Stimulated activated CD4-positive, alpha-beta T cell treated with anti-CD3 and anti-CD28 coated beads, Interleukin-4, amount 100 ng/mL, for 24 hours (primary cell): ENCODE measurements at places on chromosomes 5 and 9.

GRCh38 chr9:111598733-111599091, 735 bp downstream of the PTGR1 start:
- peak; percentile 10 for DNase-seq

DNA sequence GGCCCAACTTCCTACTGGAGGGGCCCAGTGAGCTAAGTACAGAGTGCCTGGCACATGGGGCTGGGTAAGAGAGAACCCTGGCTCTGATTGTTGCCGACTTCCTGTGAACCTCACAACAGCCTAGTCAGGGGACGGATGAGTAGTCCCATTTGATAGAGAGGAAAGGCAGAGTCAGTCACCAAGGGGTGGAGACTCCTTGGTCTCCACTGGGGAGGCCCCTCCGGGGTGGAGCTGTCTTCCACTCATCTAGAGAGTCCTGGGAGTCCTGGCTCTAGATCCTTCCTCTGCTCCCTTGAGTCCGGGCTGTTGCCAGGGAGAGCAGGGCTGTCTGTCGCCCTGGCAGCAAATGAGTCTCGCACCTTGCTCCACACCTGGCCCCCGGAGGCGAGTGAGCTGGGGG, 8.0 kb downstream of the GRK6 start:
- DNase-seq, result peak; percentile 74

GRCh38 chr5:180090769-180091546, 19.4 kb upstream of the RNF130 start:
- no peak for DNase-seq

DNA sequence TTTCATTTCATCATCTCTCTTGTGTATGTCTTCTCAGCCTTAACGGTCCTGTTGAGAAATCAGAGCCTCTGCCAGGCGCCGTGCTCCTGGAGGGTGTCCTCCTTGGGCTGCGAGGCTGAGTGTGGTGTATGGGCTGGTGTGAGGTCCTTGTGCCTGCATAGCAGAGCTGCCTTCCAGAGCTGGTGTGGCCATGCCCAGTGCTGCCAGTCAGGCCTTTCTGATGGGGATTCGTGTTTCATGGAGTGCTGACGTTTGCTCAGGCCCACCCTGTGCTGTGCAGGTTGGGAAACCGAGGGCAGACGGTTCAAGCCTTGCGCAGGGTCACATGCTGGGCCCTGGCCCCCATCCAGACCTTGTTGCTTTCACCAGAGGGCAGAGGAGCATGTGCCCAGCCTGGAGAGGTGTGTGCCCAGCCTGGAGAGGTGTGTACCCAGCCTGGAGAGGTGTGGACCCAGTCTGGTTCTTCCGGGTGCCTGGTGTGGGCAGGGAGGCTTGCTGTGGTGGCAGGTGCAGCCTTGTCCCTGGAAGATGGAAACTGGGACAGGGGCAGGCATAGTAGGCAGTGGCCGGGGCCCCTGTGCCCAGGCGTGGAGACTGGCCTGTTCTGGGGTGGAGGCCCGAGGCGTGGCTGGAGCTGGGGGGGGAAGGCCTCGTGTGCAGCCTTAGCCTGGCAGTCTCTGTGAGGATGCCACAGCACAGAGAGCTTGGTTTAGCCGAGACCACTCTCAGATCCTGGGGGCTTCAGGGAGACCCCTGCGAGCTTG, 84.0 kb downstream of the RXRA start:
- no peak for DNase-seq

DNA sequence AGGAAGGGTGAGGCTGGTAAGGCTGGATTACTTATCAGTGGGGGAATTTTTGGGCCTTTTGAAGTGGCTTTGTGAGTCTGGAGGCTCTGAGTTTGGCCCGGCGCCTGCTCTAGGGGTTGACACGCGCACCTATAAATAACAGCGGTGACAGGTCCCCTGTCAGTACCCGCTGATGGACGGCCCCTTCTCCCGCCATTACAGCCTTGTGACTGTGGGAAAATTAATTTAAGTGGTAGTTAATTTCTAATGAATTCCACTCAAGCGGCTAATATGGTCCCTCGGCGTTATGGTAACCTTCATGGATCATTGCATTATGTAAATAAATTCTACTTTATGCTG, 16.5 kb downstream of the MRPL36 start:
- DNase-seq, result no peak

DNA sequence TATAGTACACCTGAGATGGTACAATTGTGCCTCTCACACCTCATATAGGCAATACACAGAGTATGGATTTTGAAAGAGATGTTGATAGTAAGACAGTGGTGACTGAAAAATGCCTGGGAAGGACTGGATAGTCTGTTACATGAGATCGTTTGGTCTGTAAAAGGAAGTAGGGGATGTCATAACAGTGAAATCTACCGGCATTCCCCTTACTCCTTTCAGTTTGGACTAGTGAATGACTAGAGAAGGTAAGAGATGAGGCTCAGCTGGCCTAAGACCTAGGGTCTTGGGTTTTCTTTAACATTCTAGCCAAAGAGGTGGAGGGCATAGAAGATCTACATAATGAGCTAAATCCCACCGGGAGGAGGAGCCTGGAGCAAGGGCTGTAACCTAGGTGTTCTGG, 8.1 kb downstream of the TAL2 start:
- no peak for DNase-seq

GRCh38 chr9:82539856-82540579, 522.9 kb downstream of the RASEF start:
- DNase-seq, result no peak

DNA sequence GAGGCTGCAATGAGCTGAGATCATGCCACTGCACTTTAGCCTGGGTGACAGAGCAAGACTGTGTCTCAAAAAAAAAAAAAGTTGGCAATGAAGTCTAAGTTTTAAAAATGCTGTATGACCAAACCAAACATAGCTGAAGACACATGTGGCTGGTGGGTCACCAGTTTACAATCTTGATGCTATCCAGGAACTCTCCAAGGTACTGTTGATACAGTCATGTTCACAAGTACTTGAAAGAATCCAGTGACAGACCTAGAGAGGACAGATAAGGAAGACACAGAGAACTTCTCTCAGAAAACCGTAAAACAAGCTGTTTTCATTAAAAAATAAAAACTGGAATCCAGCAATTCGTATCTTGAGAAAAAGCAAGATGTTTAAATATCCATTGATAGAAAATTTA, 95.7 kb downstream of the ACTBL2 start:
- DNase-seq, result no peak

GRCh38 chr5:167721926-167722440, 569.5 kb upstream of the WWC1 start:
- no peak for DNase-seq

DNA sequence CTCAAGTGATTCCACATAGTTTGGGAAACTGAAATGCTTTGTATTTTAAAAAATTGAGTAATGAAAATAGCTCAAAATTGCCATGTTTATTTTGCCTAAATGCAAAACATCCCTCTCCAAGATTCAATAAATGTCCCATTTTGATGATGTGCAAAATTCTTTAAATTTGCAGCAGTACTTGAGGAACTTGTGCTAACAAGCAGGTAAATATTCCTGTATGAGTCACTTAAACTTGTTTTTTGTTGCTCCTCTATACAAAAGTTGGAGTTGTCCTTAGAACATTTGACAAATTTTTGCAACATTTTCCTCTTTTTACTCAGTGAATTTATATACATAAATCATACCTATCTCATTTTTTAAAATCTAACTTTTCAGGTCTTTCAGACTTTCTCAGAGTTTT, 280.2 kb downstream of the CDH12 start:
- DNase-seq, result no peak

GRCh38 chr9:98095401-98095800, 23.6 kb downstream of the TRIM14 start:
- DNase-seq, result no peak

DNA sequence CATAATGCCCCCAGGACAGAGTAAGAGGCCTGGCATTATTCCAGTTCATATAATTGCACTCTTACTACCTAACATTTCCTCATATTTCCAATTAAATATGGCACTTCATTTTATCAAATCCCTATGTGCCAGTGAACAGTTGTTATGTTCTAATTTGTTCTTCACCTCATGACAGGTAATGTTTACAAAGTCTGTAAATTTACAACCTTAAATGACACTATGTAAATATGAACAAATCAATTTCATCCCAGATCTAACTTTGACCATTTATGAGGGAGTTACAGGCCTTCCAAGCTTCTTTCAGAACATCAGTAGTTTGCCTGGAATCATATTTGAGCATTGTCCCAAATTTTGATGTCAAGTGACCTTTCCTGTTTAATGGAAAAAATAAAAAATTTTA, 592.6 kb upstream of the CDH6 start:
- DNase-seq, result no peak

DNA sequence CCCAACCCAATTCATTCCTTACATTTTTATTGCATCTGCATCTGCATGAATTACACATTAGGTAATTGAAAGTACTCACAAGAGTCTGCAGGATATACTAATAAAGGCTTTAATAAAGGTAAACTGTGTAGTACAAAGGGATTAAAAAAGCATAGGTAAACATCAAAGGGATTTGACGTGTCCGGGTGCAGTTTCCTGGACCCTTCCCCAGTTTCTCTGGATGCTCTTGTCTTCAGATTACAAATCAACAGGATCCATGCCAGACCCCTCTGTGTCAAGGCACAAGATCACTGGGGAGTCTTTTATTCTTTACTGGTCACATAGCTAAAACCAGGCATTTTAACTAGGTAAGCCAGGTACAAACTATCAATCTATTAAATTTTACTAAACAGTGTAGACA, 177.2 kb upstream of the TYRP1 start:
- no peak for DNase-seq

DNA sequence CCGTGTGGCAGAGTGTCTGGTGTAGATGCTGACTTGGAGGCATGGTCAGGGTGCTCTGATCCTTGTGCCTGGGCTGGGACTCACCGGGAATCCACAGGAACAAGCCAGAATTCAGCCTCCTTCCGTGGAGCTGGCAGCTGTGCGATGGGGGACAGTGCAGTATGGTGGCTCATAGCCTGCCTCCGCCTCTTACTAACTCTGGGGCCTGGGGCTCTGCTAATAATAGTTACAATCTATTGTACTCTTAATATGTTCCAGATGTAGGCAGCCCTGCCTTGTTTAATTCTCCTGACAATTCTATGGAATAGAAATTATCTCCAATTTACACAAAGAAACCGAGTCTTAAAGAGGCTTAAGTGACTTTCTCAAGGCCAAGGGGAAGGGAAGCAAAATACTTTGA, 77.6 kb downstream of the PCDH1 start:
- no peak for DNase-seq

DNA sequence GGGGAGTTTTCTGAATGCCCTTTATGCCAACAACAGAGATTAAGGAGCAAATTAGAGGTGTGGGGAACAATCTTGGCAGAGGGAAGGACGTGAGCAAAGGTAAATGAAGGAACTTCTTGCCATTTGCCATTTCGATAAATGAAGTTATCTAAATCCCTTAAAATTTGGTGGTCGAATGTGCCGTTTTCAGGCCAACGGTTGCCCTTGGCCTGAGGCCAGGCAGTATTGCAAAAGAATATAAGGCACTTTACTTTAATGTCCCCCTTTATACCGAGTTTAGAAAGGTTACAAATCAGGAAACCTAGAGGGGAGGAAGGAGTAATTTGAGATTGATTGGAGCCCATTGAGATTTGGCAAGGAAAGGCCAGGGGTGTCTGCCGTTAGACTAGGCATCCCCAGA, 26.3 kb downstream of the C9orf50 start:
- no peak for DNase-seq
